ENCODE measurements at places on chromosomes 13 and 19. TPM values are rescaled to one million over a fixed set of nuclear protein-coding genes. Genes with fewer than 3 reads are reported as not detected.

MAP3K10 gene
- total RNA-seq: 17.6 TPM

FGF14 gene
- total RNA-seq: not detected

HCN2 gene
- 1.1 TPM for total RNA-seq

DNA sequence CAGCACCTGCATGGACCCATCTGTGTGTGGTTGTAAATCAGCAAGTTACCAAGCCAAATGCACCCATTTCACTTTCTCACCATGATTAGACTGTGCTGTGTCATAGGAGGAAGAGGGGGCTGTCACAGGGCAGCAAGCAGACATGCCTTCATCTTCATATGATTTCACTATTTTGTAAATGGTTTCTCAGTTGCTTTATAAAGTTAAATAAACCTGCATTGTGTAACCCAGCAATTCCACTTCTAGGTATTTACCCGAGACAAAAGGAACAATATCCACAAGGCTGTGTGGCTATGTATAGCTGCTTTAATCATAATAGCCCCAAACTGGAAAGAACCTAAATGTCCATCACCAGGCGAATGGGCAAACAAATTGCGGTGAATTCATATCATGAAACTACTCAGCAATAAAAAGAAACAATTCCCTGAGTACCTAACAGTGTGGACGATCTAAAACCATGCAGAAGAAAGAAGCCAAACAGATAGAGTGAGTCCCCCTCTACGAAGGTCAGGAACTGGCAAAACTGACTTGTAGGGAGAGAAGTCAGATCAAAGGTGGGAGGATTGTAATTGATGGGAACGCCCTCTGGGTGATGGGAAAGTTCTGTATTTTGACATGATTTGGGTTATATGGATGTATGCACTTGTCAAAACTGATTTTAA, 185.4 kb downstream of the COL4A1 start:
- DNase-seq: no peak

DNA sequence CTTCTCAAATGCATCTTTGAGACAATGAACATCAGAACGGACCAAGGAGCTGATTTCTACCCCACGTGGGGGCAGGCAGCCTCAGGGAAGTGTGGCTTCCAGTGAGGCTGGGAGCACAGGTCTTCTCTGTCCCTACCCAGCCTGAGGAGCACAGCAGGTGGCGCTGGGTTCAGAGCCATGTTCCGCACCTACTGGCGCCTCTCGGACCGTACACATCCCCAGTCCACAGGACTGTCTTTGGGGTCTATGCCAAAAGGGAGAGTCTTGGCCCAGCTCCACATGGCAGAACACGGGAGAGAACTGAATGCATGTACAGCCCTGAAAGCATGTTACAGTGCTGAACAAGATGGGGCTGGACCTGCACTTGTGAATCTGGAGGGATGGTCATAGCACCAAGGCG, 22.6 kb downstream of the SUGP1 start:
- DNase-seq: no peak

- DNase-seq: peak; percentile 93
Measured at GRCh38 chr19:42529248-42529764, 1.0 kb upstream of the CEACAM1 start.

DNA sequence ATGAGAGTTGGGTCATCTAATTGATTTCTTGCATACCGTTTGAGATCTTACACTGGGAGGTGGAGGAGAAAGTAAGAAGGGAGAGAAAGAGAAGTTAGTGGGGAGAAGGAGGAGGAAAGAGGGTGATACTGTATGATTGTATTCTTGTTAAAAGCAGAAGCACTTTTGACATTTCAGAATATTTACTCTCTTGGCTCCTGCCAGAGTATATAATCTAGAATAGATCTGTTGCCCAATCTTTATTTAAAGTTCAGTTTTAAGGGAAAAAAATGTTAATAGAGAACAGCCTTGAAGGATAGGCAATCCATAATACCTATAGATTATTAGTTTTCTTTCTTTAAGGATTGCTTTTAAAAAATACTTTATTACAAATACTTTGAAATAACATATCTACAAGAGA, 41.5 kb downstream of the PDS5B start:
- no peak for DNase-seq

KANK3 gene
- total RNA-seq: 1.5 TPM

DNA sequence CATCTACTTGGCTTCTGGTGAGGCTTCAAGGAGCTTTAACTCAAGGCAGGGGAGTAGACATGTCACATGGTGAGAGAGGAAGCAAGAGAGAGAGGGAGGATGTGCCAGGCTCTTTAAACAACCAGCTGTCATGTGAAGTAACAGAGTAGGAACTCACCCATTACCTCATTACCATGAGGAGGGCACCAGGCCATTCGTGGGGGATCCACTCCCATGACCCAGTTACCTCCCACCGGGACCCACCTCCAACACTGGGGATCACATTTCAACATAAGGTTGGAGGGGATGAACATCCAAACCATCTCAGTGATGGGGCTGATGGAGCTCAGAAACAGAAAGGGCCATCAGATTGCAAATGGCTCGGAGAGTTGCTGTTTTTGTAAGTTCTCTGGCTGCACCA, 12.9 kb downstream of the VSTM2B start:
- no peak for DNase-seq

DNA sequence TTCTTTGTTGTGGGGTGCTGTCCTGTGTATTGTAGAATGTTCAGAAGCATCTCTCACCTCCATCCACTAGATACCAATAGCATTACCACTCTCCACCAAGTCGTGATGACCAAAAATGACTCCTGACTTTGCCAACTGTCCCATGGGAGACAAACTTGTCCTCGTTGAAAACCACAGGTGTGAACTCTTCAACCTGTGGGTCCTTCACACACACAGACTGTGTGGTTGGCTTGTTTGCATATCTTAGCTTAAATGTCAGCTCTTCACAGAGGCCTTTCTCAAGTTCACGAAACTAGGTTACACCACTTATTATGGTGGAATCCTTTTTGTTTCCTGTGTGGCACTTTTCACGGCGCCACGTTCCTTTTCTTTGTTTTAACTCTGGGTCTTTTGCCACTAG, 6.8 kb downstream of the GPC5 start:
- DNase-seq: no peak

DNA sequence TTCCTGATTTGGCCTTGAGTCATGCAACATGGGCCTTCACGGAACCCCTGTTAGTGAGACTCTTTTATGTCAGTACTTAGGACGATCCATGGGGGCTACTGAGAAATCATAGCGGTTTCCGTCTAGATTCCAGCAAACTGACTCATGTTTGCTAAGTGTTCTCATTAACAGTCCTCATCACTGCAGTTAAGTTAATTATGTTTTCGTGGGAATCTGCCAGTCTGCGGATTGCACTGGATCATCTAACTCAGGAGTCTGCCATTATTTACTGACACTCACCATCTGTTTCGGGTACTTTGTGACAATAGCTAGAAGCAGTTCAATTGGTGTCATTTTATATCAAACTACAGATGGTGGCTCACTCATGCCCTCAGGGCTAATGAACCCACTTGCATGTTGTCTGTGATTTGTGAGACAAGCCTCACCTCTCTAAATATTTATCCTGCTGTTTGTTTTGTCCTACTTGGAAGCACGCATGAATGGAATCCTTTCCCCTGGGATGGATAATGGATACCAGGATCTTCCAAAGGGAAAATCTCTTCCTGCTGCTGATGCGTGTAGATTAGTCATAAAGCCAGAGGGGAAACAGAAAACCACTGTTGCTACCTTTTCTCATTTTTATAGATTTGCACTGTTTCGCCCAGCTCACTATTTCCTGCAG, 61.8 kb downstream of the RAB20 start:
- no peak for DNase-seq

GFY gene
- total RNA-seq: not detected

DNA sequence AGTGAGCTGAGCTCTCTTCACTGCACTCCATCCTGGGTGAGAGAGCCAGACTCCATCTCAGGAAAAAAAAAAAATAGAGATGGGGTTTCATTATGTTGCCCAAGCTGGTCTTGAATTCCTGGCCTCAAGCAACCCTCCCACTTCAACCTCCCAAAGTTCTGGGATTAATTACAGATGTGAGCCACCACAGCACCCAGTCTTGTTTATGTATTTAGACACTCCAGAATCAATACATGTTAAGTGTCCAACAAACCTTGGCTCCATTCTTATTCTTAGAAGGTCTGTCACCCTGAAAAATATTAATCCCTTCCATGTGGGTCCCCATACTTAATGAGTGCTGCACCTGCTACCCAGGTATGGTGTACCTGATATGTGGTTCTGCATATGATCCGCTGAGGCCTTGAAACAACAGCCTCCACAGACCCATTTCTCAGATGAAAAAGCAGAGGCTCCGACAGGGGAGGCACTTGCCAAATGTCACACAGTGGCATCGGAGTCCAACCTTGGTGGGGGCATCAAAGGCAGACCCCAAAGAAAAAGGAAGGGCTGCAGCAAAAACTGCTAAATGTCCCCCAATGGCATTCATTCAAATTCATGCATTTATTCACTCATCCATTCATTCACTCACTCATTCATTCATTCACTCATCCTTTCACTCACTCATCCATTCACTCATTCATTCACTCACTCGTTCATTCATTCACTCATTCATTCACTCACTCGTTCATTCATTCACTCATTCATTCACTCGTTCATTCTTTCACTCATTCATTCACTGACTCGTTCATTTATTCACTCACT, 16.7 kb downstream of the TICAM1 start:
- no peak for DNase-seq

TEAD2 gene
- total RNA-seq: not detected

DNA sequence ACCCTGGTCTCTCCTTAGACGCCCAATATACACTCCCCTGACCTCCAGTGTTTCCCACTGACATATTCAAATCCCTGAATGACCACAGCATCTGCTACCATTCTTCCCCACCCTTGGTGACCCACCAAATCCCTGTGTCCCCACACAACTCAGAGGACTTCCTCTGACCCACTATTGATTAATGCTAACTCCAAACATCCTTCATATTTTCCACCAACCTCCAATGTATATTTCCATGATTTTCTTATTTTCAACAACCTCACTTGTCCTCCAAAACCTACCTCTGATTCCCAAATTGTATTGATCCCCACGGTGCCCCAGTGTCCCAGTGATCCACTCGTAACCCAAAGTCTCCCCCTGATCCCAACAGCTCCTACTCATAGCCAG, 526 bp upstream of the DMWD start:
- no peak for DNase-seq

All from activated CD4-positive, alpha-beta T cell treated with anti-CD3 and anti-CD28 coated beads, Interleukin-2, amount 10 ng/mL, durations not matched to agents 24 days and 14 days (primary cell).